ENCODE measurements at places on chromosomes 4 and X.

- DNase-seq = no peak
Measured at GRCh38 chrX:153511784-153512500, 5.5 kb upstream of the ATP2B3 start.

- DNase-seq = no peak
Measured at GRCh38 chr4:173318648-173319211, 15.4 kb downstream of the HMGB2 start.

DNA sequence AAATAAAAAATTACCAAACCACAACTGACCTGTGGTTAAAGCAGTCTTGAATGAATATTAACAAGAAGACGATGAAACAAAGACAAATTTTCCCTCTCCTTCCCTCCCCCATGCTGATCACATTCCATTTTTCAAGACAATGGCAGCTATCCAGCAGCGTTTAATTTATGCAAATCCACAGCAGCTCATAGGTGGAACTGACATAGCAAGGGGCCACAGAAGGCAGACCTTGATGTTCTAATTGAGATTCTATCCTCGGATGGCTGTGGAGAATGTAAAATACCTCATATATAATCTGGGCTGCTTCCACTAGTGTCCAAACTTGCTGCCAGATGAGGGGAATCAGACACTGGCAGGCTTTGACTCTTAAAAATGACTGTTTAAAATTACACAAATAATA, 211.5 kb downstream of the CHRDL1 start:
- DNase-seq = no peak

DNA sequence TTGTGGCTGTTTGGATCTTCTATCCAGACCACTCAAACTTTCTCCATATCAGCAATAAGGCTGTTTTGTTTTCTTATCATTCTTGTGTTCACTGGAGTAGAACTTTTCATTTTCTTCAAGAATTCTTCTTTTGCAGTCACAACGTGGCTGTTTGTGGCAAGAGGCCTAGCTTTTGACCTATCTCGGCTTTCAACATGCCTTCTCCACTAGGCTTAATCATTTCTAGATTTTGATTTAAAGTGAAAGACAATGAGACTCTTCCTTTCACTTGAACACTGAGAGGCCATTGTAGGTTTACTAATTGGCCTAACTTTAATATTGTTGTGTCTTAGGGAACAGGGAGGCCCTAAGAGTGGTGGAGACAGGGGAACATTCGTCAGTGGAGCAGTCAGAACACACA, 19.1 kb downstream of the FGF2 start:
- DNase-seq = no peak

DNA sequence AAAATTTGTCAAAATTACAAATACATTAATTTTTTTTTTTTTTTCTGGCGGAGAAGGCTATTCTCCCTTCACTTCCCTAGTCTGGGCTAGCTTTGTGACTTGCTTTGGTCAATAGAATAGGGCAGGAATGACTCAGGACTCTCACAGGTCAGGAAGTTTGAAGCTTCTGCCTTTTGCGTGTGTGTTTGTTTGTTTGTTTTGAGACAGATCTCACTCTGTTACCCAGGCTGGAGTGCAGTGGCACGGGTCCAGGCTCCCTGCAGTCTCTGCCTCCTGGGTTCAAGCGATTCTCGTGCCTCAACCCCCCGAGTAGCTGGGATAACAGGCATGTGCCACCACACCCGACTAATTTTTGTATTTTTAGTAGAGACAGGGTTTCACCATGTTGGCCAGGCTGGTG, 55.9 kb upstream of the USP9X start:
- DNase-seq = no peak

GRCh38 chr4:7540206-7540605, 105.5 kb upstream of the PSAPL1 start:
- DNase-seq = no peak

- no peak for DNase-seq
Measured at GRCh38 chr4:122131562-122132157, 20.5 kb upstream of the BLTP1 start.
